ENCODE measurements at places on chromosomes 2 and 18. TPM values are rescaled to one million over a fixed set of nuclear protein-coding genes. Genes with fewer than 3 reads are reported as not detected.

DNA sequence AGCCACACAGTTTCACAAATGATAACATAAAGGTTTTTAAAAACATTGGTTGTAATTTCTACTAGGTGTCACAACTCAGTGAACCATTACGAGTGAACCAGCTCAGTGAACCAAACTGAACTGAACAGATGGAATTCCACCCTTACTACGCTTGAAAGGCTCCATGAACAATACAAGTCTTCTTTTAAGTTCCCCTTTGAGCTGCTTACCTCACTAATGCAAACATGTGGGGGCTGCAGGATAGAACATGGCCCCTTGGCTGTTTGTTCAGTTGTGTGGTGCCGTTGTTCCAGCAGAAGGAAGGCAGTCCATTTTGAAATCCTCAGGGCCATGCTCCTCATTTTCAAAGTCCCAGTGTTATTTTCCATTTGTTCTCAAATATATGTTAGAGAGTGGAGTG, 30.7 kb upstream of the KLHL14 start:
- DNase-seq, result no peak

GRCh38 chr2:158539176-158540005, 82.6 kb downstream of the PKP4 start:
- DNase-seq, result no peak

DNA sequence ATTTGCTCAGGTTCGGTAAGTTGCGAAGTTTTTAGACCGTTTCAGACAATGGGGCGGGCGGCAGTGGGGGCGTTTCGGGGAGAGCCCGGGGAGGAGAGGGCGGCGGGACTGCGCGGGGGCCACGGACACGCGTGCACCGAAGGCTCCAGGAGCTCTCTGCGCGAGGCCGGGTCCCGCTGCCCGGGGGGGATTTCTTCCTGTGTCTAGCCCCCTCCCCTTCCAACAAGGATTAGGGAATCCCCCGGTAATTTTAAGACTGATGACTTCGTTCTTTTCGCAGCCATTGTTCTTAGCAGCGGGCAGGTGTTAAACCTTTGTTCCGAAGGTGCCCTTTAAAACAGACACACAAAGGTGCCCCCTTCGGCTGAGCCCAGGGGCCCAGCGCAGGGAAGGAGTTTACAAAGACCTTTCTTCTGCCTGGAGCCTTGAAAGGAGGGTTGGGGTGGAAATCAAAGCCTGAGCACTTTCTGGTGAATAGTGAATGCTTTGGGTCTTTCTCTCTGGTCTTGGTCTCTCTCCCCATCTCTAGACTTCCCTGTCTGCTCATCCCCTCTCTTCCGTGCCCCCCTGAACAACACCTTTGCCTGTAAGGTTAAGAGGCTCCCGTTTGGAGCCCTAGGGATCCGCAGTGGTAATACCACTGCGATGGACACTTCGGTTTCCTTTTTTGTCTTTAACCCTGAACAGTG, 2.1 kb downstream of the TRIB2 start:
- no peak for DNase-seq

GRCh38 chr2:33021542-33022227, 74.9 kb downstream of the LTBP1 start:
- no peak for DNase-seq

DNA sequence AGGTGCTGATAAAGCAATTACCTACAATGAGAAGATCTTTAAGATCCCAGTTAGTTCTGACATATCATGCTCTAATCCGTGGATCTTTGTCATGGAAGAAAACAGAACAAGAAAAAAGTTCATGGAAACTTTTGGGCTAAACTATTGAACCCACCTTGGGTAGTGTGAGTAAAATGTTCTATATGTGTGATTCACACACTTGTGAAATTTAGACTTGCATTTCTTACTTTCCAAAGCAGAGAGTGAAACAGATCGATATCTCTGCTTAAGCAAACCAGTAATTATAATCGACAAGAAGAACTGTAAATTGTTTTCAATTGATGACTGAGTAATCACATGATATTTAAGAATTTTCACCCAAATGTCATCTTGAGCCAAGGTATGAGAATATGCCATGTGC, 214.2 kb downstream of the HRH4 start:
- DNase-seq, result no peak

DNA sequence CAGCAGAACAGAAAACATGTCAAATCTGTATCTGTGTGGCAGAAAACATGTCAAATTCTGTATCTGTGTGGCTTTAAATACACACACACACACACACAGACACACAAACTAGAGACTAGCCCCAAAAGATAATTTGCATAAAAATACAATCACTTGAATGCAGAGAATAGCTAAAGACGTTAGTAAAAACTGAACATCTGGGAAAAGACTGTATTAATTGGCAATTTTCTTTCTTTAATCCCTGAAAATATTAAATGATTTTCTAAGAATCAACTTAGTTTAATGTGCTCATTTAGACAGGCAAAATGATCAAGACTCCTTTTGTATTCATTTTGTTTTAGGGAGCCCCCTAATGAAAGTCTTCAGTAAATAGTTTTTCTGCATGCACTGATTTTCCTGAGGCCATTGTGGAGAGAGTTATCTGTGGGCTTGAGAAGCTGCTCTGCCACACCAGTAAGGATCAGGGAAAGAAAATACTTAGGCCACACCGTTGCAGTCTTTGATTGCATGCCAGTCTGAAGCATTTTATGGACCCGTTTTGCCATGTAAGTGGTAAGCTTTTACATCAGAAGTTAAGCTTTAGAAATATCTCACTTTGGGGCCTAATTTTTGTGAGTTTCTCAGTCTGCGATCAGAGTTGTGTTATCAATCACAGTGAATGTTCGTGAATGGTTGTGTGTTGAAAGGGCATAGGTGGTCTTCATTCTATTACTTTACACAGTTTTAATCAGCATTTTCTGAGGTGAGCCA, 2.2 kb downstream of the SPATS2L start:
- no peak for DNase-seq

DNA sequence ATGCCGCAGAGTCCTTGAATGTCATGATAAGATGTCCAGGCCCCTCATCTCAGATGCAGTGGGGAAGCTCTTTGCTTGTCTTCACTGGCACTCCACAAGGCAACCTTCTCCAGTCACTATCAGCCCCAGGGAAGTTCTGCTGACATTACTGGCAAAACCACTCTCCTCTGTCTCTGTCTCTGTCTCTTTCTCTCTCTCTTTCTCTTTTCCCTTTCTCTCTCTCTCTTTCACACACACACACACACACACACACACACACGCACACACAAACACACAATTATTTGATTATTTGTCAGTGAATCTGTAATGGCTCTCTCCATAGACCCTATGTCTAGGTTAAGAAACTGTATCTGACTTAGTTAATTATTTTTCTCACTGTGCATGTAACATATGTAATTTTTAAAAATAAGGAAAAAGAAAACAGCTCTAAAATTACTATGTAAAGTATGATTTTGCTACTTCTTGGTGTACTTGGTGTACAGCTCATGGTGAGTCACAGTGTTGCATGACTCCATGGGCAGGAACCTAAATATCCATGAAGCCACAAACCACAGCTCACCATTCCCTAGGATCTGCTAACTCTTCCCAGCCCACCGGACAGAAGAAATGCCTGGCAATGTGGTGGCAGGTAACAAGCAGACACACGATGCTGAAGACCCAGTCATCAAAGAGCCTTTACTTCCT, 594.9 kb upstream of the ID2 start:
- no peak for DNase-seq

The HOXD13 gene
- total RNA-seq, result not detected

- DNase-seq, result no peak
Observed at GRCh38 chr2:234949762-234950434, 1.9 kb upstream of the SH3BP4 start.

DNA sequence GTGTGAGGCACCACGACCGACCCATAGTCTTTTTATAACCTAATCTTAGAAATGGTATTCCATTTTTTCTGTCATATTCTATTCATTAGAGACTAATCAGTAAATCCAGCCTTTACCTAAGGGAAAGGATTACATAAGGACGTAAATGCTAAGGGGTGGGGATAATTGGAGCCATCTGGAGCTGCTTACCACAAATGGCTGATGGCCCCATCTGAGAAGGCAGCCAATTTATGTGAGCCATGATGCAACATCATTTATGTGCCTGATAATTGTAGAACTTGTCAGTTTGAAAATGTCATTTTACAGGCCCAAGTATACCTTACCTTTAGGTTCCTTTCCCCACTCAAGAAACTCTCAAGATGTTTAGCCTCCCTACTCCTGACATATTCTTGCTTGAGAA, 44.0 kb downstream of the ARHGEF33 start:
- no peak for DNase-seq

DNA sequence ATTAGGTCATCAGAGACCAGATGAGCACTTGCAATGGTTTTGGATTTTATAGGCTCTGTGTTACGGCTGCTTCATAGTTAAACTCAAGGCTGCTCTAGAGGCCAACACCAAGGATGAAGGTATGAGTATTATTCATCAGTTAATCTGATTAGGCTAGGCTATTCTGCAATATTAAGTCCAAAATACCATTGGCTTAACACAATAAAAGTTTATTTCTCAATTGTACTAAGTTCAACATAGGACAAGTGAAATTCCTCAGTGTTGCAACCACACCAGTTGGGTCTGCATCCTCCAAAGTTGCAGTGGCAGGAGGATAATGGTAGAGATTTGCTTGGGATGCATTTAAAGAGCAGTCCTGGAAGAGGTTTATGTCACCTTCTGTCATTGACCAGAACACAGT, 538.3 kb upstream of the CDH2 start:
- DNase-seq, result no peak

- DNase-seq, result no peak
Observed at GRCh38 chr2:129443235-129443864, 536.1 kb upstream of the RAB6C start.

GRCh38 chr18:36378205-36378604, 80.7 kb downstream of the FHOD3 start:
- DNase-seq, result no peak

- no peak for DNase-seq
Observed at GRCh38 chr2:25380586-25381375, 39.1 kb upstream of the DNMT3A start.

- DNase-seq, result no peak
Observed at GRCh38 chr18:46346896-46347630, 242.9 kb downstream of the HAUS1 start.

The DCC gene
- total RNA-seq, result 4.4 TPM

DNA sequence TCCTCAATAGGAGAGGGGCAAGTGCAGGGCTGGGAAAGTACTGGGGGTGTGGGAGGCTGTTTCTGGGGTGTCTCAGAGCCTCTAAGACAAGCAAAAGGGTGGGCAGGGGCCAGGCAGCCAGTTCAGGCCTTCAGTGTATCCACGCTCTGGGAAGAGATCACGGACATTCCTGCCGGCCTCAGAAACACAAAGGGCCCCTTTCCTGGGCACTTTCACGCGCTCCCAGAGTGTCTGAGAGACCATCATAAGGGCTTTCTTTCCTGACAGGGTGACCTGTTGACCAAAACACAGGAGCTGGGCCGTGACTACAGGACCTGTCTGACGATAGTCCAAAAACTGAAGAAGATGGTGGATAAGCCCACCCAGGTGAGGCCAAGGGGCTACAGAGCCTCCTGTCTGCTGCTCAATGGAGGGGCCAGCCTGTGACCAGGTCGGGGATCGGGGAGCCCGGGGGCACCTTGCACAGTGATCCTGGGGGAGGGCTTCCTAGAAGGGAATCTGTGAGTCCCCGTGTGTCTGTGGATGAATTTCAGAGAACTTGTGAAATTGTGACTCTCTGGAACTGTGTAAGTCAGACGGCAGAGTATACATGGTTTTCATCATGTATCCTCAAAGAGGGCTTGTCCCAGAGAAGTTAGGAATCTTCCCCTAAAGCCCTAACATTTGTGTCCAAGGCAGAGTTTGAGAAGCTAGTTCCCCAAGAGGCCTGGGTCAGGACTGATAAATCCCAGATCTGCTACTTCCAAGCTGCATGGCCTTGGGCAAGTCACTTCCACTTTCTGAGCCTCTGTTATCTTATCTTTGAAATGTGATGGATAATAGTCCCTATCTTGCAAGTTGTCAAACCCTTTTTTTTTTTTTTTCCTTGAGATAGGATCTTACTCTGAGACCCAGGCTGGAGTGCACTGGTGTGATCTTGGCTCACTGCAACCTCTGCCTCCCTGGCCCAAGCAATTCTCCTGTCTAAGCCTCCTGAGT, 1.8 kb downstream of the GNLY start:
- DNase-seq, result no peak

DNA sequence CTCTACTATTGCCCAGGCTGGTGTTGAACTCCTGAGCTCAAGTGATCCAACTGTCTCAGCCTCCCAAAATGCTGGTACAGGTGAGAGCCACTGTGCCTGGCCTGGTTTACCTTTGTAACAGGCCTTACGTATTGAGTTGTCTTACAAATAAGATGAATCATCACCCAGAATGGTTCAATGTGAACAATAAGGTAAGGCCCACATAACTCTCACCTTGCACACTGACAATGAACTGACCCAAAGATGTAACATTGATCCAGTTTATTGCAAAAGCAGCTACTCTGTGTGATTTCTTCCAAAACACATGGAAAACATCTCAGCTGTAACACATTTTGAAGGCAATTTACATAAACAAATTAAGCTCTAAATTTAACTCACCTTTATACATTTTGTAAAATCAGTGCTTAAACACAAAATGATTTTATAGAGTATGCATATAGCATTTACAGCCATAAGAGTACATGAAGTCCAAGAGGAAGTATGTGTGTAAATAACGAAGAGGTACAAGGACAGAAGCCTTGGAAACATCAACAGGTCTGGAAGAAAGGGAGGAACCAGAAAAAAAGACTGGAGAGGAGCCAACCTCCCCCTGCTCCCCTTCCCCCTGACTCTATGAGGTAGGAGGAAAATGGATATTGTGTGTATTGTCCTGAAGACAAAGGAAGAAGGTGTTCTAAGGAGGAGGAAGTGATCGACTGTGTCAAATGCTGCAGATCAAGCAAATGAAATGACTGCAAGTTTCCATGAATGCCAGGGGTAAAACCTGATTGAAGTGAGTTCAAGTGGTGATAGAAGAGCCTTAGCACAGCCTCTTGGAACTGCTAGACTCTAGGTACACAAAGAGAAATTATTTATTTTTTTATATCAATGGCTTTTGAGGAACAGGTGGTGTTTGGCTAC, 5.6 kb upstream of the WDFY1 start:
- DNase-seq, result no peak
